Stimulated activated CD4-positive, alpha-beta T cell treated with anti-CD3 and anti-CD28 coated beads, Interleukin-1b, Interleukin-23, amount 100 ng/mL, for 1 hour (primary cell): ENCODE measurements at places on chromosomes 4 and X.

- no peak for DNase-seq
These were observed 99.1 kb downstream of the NHSL2 start for GRCh38 chrX:72009731-72010130.

DNA sequence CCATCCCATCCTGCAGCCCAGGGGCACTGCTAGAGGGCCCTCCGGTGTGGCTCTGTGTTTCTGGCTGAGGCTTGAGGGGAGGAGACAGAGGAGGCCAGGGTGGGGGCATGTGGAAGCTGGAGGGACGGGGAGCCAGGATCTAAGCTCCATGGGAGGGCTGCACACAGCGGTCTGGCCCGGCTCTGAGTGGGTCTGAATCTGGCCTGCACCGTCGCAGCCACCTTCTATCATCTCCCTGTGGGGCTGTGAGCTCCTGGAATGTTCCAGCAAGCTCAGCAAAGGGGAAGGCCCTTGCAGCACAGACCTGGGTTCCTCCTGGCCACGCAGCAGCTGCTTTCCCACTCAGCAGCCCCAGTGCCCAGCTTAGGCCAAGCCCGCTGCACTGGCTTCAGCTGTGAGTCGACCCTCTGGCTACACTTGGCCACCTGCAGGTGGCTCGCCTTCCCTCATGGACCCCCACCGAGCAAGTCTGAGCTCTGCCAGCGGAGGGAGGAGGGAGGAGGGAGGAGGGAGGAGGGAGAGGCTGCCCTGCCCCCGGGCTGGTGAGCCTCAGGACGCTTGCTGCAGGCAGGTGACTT lies 5.3 kb downstream of the NKX1-1 start:
- no peak for DNase-seq

GRCh38 chrX:39670281-39670680 lies 427.5 kb downstream of the BCOR start:
- no peak for DNase-seq

DNA sequence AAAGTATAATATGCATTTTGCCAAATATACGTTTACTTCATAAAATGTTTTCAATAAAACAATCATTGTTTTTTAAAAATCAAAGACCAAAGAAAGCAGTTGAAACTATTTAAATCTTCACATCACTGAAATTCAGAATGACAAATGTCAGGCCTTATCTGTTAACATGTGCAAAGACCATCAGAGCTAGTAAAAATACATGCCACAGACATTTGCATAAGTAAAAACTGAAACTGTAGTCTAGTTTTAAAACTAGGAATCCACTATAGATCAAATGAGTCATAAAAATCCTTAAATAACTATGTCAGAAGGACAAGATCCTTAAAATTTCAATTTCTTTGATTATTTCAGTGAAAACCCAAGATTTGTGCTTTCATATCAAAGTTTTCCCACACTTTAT lies 24.8 kb downstream of the KLHL15 start:
- DNase-seq: no peak

DNA sequence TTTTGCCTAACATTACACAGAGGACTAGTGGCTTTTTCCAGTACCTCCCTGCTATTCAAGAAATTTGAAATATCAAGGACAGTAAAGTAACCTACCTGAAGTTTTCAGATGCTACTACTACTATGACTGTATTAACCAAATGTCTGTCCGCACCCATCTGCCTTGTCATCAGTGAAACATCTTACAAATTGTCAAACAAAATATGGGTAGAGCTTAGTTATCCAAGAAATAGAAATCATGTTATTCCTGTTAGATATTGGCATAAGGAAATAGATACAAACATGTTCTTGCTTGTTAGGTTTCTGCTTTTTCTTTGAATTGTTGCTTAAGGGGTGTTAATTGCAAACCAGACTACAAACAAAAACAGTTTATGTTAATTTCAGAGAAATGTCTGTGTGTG lies 63.9 kb downstream of the PLS3 start:
- no peak for DNase-seq

DNA sequence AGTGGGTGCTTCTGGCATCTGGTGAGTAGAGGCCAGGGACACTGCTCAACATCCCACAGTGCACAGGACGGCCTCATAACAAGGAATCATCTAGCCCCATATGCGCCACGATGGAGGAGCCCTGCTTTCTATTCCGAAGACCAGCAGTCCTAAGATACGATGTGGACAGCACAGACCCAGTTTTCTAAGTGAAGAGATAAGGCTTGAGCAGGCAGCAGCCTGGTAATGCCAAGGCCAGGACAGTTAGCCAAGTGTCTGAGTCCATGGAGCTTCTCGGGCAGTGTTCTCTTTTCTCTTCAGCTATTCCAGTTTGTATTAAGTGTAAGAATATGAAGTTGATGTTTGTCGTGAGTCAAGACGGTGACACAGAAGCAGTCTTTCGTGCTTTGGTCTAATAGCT lies 112.7 kb downstream of the TBL1X start:
- no peak for DNase-seq

GRCh38 chr4:65046192-65047133 lies 623.8 kb downstream of the EPHA5 start:
- DNase-seq: no peak

DNA sequence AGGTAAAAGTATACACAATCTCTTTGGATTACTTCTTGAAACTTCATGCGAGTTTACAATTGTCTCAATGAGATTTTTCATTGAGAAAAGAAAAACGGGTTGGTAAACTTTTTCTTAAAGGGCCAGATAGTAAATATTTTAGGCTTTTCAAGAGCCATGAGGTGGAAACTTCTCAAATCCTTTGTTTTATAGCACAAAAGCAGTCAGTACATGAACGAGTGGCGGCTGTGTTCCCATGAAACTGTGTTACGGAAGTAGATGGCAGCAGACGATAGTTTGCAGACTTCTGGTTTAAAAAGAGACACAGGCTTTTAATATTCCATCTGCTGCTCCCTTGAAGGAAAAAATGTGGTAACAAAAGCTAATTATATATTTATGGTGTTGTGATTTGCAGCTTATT lies 332.0 kb downstream of the TENM3 start:
- no peak for DNase-seq
